ENCODE measurements at places on chromosomes 4 and X. TPM values are rescaled to one million over a fixed set of nuclear protein-coding genes. Genes with fewer than 3 reads are reported as not detected.

The TRIML1 gene
- not detected for total RNA-seq

The CPLX1 gene
- total RNA-seq, result 2.0 TPM

The SUPT20HL2 gene
- total RNA-seq, result not detected

The TMEM271 gene
- total RNA-seq, result 11.6 TPM

The ANKRD17 gene
- total RNA-seq, result 73.3 TPM

The PCDH18 gene
- 17.9 TPM for total RNA-seq

The LPAR4 gene
- total RNA-seq, result 3.2 TPM

Measured in temporal lobe (tissue), 4 donors.